Activated CD4-positive, alpha-beta T cell treated with anti-CD3 and anti-CD28 coated beads, Interleukin-2, amount 10 ng/mL, durations not matched to agents 7 days and 5 days (primary cell): ENCODE measurements at places on chromosomes 6 and 20.

DNA sequence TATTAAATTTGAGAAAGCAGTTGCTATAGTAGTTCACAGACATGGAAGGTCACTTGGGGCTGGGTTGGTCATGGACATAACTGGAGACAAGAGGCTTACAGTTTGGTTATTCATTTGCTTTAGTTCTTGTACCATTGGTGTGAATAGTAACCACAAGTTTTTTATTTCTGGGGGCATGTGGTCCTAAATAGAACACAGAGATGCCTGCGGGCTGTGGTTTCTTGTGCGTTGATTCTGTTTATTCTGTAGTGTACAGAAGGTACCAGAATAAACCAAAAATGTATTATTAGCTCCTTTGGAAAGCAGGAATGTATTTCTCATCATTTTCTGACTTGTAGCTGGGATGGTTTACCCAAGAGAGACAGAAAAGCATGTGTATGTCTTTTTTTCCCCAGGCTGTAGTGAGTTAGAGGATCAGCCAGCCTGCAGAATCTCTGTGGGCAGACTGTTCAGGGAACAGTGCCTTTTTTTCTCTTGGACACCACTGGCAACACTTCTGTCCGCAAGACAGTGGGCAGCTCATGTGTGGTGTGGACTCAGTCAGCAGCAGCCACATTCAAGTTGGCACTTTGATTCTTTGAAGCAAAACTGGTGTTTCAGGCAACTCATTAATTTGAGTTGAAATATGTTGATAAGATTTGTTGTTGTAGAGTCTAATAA is 122.1 kb downstream of the LRRC1 start:
- no peak for DNase-seq

DNA sequence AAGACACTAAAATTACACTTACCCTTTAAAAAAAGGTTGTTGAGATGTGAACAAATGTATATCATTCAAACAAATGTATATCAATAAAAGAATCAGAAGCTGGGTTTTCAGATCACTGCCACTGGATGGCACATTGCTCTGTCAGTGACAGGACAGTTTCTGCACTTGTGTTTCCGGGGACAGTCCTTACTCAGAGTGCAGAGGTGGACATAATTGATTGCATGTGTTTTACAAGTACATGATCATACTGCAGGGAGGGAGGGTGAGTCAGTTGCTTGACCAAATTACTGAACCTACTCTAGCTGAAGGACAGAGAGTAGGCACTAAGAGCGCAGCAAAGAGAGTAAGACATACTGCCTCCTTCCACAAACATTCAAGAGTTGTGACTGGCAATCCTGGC is 302.3 kb downstream of the TENT5A start:
- no peak for DNase-seq

DNA sequence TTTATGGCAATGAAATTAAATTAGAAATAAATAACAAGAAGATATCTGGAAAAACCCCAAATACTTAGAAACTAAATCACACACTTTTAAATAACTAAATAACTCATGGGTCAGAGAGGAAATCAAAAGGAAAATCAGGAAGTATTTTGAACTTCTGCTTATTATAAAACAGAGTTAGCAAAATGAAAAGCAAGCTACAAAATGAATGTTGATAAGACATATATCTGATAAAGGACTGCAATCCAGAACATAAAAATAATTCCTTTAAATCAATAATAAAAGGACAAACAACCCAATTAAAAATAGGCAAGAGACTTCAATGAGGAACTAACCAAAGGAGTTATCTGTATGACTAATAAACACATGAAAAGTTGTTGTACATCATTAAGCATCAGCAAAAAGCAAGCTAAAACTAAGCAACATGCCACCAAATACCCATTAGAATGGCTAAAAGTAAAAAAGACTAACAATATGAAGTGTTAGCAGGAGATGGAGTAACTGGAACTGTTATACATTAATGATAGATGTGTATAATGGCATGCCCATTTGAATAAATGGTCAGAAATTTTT is 38.9 kb upstream of the STMND1 start:
- no peak for DNase-seq

- DNase-seq = no peak
These were observed 414.0 kb downstream of the MAFB start for GRCh38 chr20:40274912-40275533.

DNA sequence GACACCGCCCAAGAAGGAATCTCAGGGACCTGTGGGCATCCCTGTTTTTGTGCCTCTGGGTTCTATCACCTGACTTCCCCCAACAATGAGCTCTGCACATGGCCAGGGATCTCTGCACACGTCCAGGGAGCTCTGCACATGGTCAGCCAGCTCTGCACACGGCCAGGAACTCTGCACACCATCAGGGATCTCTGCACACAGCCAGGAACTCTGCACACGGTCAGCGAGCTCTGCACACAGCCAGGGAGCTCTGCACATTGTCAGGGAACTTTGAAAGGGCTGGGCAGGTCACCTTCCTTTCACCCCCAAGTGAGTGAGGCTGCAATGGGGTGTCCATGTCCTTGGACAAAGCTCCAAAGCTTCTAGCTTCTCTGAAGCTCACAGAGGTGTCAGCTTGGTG is 5.2 kb upstream of the SLCO4A1 start:
- DNase-seq = no peak

GRCh38 chr6:166289207-166290060 is 18.8 kb downstream of the PRR18 start:
- DNase-seq = no peak

- DNase-seq = no peak
These were observed 149.0 kb downstream of the MYB start for GRCh38 chr6:135329851-135330803.

DNA sequence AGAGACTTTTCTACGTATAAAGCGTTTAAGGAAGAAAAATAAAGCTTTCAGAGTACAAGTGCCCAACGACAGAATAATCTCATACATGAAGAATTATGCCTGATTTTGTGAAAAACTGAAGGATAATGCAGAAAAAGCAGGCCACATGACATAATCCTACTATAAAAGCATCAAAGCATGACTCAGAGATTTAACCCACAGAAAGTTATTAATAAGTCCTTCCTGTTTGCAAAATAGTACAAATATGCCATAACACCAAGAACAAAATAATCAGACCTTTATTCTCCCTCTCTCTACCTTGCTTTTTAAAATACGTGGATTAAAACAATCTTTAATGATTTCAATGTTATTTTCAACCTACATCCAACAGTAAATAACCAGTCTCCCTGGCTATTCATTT is 118.6 kb upstream of the BCLAF1 start:
- no peak for DNase-seq

DNA sequence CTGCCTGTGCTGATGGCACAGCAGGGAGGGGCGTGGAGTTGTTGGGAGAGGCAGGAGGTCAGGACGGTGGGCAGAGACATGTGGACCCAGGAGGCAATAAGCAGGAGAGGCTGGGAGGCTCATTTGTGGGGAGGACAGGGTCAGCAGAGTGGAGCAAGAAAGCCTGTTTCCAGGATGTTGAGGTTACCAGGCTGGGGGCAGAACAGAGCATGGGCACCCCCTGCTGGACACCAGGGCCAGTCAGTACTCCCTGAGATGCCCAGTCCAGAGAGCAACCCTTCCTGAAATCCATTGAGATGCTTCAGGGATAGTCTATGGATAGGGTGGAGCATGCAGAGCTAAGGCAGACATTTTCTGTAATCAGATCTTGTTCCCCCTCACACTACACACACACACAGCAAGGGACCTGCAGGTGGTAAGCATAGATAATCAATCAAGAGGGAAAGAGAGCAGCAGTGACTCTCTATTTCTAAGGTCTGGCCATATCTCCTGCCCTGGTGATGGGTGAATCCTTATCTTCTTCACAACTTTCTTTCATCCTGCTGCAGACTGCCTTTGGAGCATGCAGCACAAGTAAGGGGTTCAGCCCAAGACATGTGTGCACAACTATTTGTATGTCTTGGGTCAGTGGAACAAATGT is 41.7 kb downstream of the MOCS1 start:
- DNase-seq = no peak

DNA sequence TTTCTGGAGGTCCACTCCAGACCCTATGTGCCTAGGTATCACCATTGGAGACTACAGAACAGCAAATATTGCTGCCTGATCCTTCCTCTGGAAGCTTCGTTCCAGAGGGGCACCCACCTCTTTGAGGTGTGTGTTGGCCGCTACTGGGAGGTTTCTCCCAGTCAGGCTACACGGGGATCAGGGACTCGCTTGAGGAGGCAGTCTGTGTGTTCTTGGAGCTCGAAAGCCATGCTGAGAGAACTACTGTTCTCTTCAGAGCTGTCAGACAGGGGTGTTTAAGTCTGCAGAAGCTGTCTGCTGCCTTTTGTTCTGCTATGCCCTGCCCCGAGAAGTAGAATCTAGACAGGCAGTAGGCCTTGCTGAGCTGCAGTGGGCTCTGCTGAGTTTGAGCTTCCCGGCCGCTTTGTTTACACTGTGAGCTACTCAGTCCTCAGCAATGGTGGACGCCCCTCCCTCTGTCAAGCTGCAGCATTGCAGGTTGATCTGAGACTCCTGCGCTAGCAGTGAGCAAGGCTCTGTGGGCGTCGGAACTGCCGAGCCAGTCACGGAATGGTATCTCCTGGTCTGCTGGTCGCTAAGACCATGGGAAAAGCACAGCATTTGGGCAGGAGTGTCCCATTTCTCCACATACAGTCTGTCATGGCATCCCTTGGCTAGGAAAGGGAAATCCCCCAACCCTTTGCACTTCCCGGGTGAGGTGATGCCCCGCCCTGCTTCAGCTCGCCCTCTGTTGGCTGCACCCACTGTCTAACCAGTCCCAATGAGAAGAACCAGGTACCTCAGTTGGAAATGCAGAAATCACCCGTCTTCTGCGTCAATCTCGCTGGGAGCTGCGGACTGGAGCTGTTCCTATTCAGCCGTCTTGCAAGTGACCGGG is 32.5 kb upstream of the ASCC3 start:
- DNase-seq = no peak

DNA sequence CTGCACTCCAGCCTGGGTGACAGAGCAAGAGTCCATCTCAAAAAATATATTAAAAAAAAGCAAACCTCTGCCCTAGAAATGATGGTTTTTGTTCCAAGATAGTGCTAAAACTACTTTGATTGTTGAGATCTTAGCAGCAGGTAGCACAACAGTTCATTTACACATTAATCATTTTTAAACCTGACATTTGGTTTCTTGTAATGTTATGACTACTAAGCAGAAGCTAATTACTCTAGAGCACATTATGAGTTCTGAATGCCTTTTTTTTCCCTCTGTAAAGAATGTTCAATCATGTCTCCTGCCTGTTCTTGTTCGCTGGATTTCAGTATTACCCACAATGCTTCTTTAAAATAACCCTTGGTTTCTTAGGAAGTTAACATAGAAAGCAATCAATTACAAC is 24.7 kb upstream of the PHF3 start:
- DNase-seq = no peak

GRCh38 chr20:41044409-41045062 is 15.9 kb downstream of the TOP1 start:
- DNase-seq = no peak

GRCh38 chr20:58389324-58389967 is 417 bp downstream of the VAPB start:
- peak; percentile 35 for DNase-seq

- no peak for DNase-seq
These were observed 143.1 kb downstream of the RNF144B start for GRCh38 chr6:18530201-18530600.

GRCh38 chr6:136404007-136404406 is 114.4 kb upstream of the BCLAF1 start:
- DNase-seq = no peak
